H9 (cell line): ENCODE measurements at places on chromosomes 1 and 21. TPM values are rescaled to one million over a fixed set of nuclear protein-coding genes. Genes with fewer than 3 reads are reported as not detected.

The B4GALT2 gene
- total RNA-seq, result 70.9 and 74.0 TPM in 2 replicates

The C1QC gene
- not detected in 2 replicates for total RNA-seq

The CNIH3 gene
- 4.2 and 4.4 TPM in 2 replicates for total RNA-seq

The RHBG gene
- total RNA-seq, result 1.4 and 1.5 TPM in 2 replicates

The C8A gene
- not detected in 2 replicates for total RNA-seq

The HHIPL2 gene
- 0.15 and 0.39 TPM in 2 replicates for total RNA-seq

The RNF186 gene
- not detected in 2 replicates for total RNA-seq

The LCE6A gene
- total RNA-seq, result not detected in 2 replicates

The TDRD10 gene
- total RNA-seq, result 0.31 TPM in 1 of 2 replicates, not detected in the other

The S100A5 gene
- not detected in 2 replicates for total RNA-seq

DNA sequence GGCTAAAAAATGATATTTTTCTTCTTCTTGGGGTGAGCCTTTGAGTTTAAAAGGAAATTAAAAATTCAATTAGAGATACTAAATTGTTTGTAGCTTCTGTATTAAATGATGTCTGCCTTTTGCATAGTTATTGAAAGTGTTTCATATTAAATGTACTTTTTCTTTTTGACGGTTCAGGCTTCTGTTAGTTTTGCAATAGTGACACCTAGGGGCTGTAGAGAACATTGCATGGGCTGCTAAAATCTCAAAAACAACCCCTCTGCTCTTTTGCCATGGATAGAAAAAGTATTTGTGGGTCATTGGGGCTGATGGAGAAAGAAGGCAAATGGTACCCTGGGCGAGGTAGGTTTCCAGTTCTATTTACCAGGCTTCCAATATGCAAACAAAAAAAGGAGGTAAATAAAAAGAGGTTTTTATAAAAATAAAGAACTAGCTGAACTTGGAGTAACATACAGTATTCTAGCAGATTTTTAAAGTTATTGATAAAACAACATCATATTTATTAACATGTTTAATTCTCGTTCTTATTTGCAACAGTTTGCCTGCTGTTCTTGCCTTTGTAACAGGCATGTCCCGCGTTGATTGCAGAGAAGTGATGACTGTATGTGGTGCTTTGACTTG lies 115.4 kb upstream of the HOOK1 start:
- H3K4me3 ChIP-seq, result no peak overlapping the region
- no peaks in the 10 kb centered on the region for H3K4me1 ChIP-seq
- no peak overlapping the region for H3K27ac ChIP-seq
- H3K36me3 ChIP-seq, result no peaks in the 10 kb centered on the region
- no peaks in the 10 kb centered on the region for H3K27me3 ChIP-seq

- H3K4me1 ChIP-seq, result peaks cover 2% of the 10 kb centered on the region; the same call in 1 of the 2 replicates
- no peaks in the 10 kb centered on the region for H3K36me3 ChIP-seq
Measured at GRCh38 chr1:177392336-177392735, 221.6 kb downstream of the BRINP2 start.

DNA sequence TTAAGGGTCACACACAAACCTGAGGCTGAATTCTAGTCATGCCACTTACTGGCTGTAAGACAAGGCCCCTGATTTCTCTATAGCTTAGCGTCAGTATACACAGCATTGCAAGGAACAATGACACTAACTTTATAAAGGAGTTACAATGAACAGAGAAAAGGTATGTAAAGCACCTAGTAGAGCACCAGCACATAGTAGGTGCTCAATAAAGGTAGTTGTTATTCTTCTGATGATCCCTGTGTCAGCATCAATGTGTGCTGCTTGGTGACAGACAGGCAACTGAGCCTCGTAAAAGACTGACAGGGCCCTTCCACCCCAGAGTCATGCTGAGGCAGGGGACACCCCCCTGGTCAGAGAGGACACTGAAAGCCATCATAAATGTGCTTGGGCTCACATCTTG lies 43.2 kb downstream of the GRHL3 start:
- H3K27me3 ChIP-seq, result no peaks in the 10 kb centered on the region
- no peak for DNase-seq
- H3K4me3 ChIP-seq, result no peak overlapping the region
- H3K36me3 ChIP-seq, result peaks cover 1% of the 10 kb centered on the region; the same call in 1 of the 3 replicates
- H3K4me1 ChIP-seq, result no peaks in the 10 kb centered on the region

DNA sequence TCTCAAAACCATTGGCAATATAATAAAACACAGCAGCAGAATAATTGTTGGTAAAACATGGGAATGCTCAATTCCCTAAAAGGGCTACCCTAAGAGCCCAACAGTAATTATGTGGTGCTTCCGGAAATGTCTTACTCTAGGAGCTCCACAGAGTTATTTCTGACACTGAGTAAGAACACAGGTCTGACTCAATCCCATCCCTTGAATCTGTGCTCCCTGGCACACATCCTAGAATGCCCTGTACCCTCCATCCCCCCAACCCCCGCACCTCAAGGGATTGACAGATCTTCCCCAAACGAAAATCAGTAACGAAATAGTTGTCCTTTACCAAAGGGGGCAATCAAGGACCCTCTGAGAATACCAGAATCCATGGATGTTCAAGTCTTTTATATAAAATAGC lies 71.9 kb downstream of the SMYD2 start:
- H3K4me1 ChIP-seq, result peaks cover 12% of the 10 kb centered on the region; the same call in 1 of the 2 replicates
- H3K27me3 ChIP-seq, result no peaks in the 10 kb centered on the region
- no peak overlapping the region for H3K27ac ChIP-seq
- no peak overlapping the region for H3K4me3 ChIP-seq

DNA sequence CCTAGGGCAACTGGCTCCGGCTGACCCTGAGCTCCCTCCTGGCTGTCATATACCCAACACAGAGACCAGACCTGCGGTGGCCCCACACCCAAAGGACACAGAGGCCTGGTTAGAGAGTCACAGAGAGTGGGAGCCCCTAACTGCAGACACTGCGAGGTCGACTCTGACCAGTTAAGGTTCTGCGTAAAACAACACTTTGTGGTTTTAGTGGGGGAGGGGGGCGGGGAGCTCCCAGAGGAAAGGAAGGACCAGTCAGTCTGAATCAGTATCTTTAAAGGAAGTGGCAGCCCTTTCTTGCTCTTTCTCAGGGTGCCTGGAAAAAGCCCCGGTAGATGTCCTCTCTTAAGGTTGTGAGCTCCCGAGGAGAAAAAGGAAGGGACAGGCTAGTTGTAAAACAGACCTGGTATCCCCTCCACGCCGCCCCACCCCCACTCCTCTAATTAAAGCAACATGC lies 2.4 kb downstream of the SSBP3 start:
- no peak overlapping the region for H3K27ac ChIP-seq
- no peaks in the 10 kb centered on the region for H3K27me3 ChIP-seq
- H3K4me3 ChIP-seq, result peak overlapping the region; percentile 89
- H3K4me1 ChIP-seq, result peaks cover 7% of the 10 kb centered on the region; the same call in 1 of the 2 replicates

DNA sequence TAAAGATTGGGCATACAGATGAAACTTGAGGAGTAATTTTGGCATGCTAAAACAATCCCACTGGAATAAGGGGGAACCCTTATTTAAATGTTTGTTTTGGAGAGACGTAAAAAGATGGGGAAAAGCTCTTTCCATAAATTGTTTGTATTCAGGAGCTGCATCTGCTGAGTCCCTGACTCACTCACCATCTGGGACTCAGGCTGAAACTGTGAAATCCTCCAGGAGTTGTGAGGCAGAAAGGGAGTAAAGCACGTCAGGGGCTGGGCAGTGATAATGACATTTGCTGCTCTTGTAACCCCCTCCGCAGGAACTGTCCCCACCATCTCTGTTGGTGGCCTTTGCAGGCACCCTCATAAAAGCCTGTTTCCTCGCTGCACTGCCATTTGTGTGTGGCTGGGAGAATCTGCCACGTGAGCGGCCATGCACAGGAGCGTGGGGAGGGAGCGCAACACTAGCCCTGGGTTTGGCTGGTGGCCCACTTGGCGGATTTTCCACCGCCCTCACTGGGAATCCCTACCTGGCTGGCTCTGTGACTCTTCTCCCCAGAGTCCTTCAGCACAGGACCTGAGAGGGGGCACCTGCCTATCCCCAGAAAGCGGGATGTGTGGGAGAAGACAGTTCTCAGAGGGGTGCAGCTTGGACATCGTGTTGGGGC lies 45.3 kb downstream of the ZSCAN20 start:
- no peak for DNase-seq
- H3K27ac ChIP-seq, result no peak overlapping the region
- H3K36me3 ChIP-seq, result no peaks in the 10 kb centered on the region

- no peak overlapping the region for H3K27ac ChIP-seq
- no peak for DNase-seq
- H3K36me3 ChIP-seq, result peaks cover 24% of the 10 kb centered on the region
- H3K4me1 ChIP-seq, result no peaks in the 10 kb centered on the region
- no peaks in the 10 kb centered on the region for H3K27me3 ChIP-seq
Measured at GRCh38 chr21:29025328-29025713, 853 bp downstream of the USP16 start.

- H3K4me1 ChIP-seq, result no peaks in the 10 kb centered on the region; the same call in 1 of the 2 replicates
- DNase-seq, result no peak
- H3K27me3 ChIP-seq, result peaks cover 3% of the 10 kb centered on the region; the same call in 1 of the 2 replicates
- no peak overlapping the region for H3K27ac ChIP-seq
Measured at GRCh38 chr1:13520985-13521384, 7.2 kb upstream of the LRRC38 start.

GRCh38 chr1:39919545-39919944 lies 17.8 kb upstream of the MYCL start:
- H3K27ac ChIP-seq, result no peak overlapping the region
- H3K36me3 ChIP-seq, result no peaks in the 10 kb centered on the region
- DNase-seq, result peak; percentile 77
- H3K27me3 ChIP-seq, result no peaks in the 10 kb centered on the region
- H3K4me3 ChIP-seq, result no peak overlapping the region

GRCh38 chr21:37805266-37805665 lies 111.0 kb downstream of the KCNJ6 start:
- H3K4me1 ChIP-seq, result no peaks in the 10 kb centered on the region
- no peaks in the 10 kb centered on the region for H3K36me3 ChIP-seq
- DNase-seq, result no peak
- no peak overlapping the region for H3K4me3 ChIP-seq

GRCh38 chr1:96059276-96059675 lies 662.3 kb upstream of the PTBP2 start:
- H3K27me3 ChIP-seq, result no peaks in the 10 kb centered on the region
- H3K27ac ChIP-seq, result no peak overlapping the region
- no peaks in the 10 kb centered on the region for H3K4me1 ChIP-seq
- no peak overlapping the region for H3K4me3 ChIP-seq
- H3K36me3 ChIP-seq, result peaks cover 42% of the 10 kb centered on the region
- DNase-seq, result no peak

GRCh38 chr1:214541693-214542092 lies 9.7 kb downstream of the PTPN14 start:
- no peaks in the 10 kb centered on the region for H3K36me3 ChIP-seq
- H3K4me3 ChIP-seq, result no peak overlapping the region
- no peak for DNase-seq
- H3K27ac ChIP-seq, result no peak overlapping the region

GRCh38 chr1:53643041-53643880 lies 95.7 kb downstream of the GLIS1 start:
- no peak overlapping the region for H3K4me3 ChIP-seq
- H3K4me1 ChIP-seq, result 0 out of 2 replicates have a peak, but pooled peaks cover 3% of the 10 kb centered on the region
- DNase-seq, result peak; percentile 24
- H3K36me3 ChIP-seq, result no peaks in the 10 kb centered on the region
- H3K27ac ChIP-seq, result no peak overlapping the region

- H3K36me3 ChIP-seq, result no peaks in the 10 kb centered on the region; the same call in 2 of the 3 replicates
- 0 out of 3 replicates have a peak overlapping the region, but pooled peaks have one; percentile 16 for H3K4me3 ChIP-seq
Measured at GRCh38 chr1:27142464-27142863, 12.5 kb downstream of the SLC9A1 start.

DNA sequence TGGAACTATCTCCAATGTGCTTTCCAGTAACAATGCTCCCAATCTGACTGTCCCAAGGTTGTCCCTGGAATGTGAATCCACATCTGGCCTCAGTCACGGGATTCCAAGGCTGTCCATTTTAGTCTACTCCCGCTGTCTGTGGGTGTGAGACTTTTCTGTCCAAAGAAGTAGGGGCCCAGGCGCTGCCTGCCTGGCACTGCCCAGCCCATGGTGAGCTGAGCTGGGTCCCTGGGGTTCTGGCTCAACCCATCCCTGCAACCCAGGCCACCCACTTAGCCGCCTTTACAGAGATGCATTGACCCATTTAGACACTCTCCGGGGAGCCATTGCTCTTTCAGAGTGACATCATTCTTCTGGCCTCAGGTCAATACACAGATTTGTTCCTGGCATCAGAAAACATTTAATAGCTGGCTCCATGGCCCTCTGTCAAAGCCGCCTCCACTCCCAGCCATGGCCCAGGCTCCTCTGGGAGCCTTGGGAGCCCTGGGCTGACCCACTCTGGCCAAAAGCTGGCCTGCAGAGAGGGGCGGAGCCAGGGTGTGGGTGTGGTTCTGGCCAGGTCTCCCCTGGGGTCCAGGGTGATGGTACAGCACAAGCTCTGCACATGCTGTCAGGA lies 47.2 kb upstream of the PAX7 start:
- no peaks in the 10 kb centered on the region for H3K36me3 ChIP-seq
- no peak for DNase-seq
- H3K27ac ChIP-seq, result no peak overlapping the region
- H3K27me3 ChIP-seq, result no peaks in the 10 kb centered on the region
- H3K4me1 ChIP-seq, result no peaks in the 10 kb centered on the region

DNA sequence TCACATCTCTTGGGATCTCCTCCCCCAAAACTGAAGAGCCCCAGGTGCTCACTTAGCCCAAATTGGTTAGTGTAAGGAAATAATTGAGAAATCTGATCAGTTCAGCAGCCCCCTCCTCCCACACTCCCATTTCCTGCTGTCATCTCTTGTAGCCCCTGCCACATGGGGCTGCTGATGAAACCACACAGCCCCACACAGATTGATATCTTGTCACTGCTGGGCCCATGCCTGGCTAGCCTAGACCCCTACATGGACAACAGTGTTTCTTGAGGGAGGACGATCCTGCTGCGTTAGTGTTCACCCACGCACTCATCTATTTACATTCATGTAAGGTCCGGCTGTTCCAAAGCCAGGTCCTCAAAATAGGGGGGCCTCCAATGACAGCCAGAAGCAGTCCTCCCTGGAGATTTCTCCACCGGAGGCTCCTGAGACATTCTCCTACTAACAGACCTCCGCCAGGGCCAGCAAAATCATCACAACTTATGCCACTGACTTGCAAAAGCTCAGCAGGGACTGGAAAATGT lies 23.9 kb upstream of the RXRG start:
- H3K27me3 ChIP-seq, result no peaks in the 10 kb centered on the region
- no peak for DNase-seq
- no peaks in the 10 kb centered on the region; the same call in 2 of the 3 replicates for H3K36me3 ChIP-seq
- peaks cover 8% of the 10 kb centered on the region; the same call in 1 of the 2 replicates for H3K4me1 ChIP-seq
- H3K27ac ChIP-seq, result no peak overlapping the region
- no peak overlapping the region for H3K4me3 ChIP-seq
